ENCODE measurements at places on chromosomes 3 and 15.

DNA sequence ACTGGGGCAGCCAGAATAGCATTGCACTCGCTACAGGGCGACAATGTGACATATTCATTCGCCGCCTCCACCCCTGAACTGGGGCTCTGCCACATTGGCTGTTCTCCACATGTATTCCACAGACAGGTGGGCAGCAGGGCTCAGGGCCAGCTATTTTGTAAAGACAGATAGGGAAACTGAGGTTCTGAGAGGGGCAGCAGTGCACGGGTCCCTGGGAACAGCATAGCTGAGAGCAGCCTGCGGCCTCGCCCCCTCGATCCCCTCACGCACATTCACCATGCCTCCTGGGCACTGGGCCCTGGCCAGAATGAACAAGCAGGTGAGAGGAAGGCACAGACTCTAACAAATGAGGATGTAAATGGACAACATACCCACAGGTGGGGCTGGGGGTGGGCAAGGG, 75.0 kb upstream of the SPATA12 start:
- no peak for DNase-seq

DNA sequence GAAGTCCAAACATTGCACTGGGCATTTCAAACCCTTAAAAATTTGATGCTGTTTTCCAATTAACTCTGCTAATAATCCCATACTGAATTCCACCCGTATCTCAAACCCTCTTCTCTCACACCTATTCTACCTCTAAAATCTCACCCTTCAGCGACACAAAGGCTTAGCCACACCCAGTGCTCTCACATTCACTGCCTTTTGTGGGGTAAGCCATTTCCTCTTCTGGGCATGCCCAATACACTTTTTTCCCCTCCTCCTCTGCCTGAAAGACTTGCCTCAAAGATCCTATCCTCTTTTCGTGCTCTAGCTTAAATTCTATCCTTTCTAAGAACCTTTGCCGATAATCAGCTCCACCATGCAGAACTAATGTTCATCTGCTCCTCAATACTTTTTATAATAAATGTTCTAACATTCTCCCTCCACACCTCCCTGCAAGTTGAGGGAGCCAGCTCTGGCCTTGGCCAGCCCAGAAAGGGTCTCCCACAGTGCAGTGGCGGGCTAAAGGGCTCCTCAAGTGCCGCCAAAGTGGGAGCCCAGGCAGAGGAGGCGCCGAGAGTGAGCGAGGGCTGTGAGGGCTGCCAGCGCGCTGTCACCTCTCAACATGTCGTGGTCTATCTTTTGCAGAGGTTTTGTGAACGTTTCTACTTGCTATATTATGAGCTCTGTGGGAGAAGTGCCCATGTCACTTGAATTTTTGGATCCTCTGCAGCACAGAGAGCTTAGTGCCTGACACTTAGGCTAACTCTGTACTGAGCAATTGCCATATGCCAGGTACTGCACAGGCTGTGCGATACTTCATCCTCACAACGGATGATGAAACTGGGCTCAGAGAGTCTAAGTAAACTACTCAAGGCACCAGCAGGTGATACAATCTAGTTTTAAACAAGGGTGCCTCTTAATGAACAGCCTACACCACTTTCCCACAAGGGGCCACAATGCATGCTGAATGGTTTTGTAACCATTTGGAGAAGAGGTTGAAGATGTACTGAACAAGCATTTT, 53.6 kb upstream of the BCL6 start:
- no peak for DNase-seq

- DNase-seq: no peak
Measured at GRCh38 chr3:51983578-51984268, 388 bp downstream of the ACY1 start.

DNA sequence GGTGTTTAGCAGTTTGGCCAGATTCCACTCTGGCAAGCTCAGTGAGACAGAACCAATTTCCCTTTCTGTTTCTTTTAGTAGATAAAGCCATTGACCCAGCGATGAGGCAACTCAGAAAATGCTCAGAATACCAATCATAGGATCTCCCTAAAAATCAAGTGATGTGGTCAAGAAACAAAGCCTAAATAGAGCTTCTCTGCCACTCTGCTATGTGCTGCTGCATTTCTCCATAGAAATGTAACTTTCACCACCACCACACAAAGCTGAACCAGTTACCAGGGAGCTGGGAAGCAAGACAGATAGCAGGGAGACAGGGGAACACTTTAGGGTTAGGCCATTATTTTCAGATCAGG, 109.8 kb downstream of the RPL22L1 start:
- no peak for DNase-seq

- DNase-seq: no peak
Measured at GRCh38 chr3:71310359-71310979, 273.1 kb downstream of the FOXP1 start.

DNA sequence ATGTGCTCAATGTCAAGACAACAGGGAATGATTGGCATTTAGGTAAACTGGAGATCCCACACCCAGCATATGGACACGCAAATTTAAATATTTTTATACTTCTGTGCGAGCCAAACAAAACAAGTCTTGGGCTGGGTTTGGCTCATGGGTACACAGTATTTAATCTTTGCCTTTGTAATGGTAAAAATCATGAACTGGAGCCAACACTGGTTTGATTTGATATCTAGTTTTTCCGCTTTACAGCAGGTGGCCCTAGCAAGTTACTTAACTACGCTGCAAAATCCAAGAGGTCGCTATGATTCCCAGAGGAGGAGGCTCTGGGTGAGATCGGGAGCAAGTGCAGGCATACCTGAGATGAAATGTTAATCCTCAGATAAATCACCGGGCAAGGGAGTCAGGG, 207.9 kb upstream of the SATB1 start:
- DNase-seq: no peak

GRCh38 chr3:105851176-105851575, 17.6 kb downstream of the CBLB start:
- DNase-seq: no peak

GRCh38 chr3:111616417-111617105, 21.4 kb upstream of the ZBED2 start:
- DNase-seq: peak; percentile 5

DNA sequence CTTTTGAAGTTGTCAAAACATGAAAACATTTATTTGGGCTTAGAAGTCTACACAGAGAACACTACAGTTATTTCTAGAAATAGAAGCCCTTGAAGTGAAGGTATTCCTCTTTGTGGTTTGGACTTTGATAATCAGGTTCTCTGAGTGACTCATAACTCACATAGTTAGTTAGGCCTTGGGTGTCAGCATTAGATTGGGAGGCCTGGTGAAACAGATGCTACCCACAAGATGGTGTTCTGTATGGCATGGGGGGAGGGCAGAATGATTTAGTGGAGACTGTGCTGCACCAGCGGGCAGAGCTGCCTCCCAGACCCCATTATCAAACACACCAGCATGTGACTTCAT, 108.9 kb upstream of the ETV5 start:
- no peak for DNase-seq

GRCh38 chr15:78037328-78037727, 40.2 kb downstream of the TBC1D2B start:
- no peak for DNase-seq

DNA sequence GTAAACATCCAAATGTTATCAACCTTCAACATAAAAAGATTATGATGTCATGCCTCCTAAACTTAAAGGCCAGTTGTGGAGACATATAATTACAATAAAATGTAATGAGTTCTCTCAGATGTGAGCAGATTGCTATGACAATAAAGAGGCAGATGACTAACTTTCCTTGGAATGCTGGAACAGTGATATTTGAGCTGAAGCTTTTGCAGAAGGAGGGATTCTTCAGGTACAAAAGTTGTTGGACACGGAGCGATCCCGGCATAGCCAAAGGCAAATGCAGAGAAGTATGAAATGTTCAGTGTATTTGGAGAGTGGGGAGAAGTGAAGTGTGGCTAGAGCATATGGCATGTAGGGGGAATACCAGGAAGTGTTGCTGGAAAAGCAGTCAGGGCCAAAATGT, 520.1 kb downstream of the FGF12 start:
- DNase-seq: no peak

- DNase-seq: no peak
Measured at GRCh38 chr3:184755315-184755731, 43.5 kb upstream of the MAGEF1 start.

DNA sequence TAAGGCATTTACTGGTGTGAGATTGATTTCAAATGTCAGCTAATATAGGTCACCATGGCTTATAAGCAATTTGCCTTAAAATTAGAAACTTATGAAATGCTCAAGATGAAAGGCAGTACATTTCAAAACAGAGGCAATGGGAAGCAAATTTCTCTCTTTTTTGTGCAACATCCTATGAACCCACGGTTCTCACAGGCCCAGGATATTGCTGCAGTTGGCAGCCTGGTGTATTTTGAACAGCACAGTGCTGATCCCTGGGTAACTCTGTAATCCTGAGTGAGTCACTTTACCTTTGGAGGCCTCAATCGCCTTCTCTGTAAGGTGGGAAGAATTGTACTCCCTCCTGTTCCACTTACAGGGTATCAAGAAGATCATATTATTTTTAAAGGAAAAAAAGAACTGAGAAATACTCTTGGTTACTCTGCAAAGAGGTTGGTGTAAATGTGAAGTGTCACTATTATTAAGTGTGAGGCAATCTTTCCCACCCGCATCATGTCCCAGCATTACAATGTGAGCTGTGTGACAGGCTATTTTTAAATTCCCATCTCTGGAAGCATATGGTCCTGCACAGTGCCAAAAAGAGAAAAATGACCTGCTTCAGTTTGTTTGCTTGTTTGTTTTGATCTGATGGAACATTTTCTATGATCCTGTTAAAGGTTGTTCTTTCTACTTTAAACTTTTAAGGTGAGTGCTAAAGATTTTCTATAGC, 190.1 kb upstream of the LPP start:
- no peak for DNase-seq

Data from activated gamma-delta T cell (primary cell).